ENCODE measurements at places on chromosomes 7 and 10. TPM values are rescaled to one million over a fixed set of nuclear protein-coding genes. Genes with fewer than 3 reads are reported as not detected.

VPS37D gene
- total RNA-seq, result 0.85 TPM

GRCh38 chr7:135098391-135098790 lies 49.5 kb upstream of the TMEM140 start:
- H3K4me3 ChIP-seq, result no peak overlapping the region
- H3K27ac ChIP-seq, result no peak overlapping the region
- no peaks in the 10 kb centered on the region for H3K36me3 ChIP-seq
- DNase-seq, result no peak
- H3K4me1 ChIP-seq, result no peaks in the 10 kb centered on the region

GRCh38 chr7:105196473-105196872 lies 182.5 kb downstream of the KMT2E start:
- H3K27me3 ChIP-seq, result no peaks in the 10 kb centered on the region
- no peaks in the 10 kb centered on the region for H3K36me3 ChIP-seq
- no peak for DNase-seq
- no peak overlapping the region for H3K27ac ChIP-seq
- H3K4me3 ChIP-seq, result no peak overlapping the region
- H3K4me1 ChIP-seq, result no peaks in the 10 kb centered on the region

DNA sequence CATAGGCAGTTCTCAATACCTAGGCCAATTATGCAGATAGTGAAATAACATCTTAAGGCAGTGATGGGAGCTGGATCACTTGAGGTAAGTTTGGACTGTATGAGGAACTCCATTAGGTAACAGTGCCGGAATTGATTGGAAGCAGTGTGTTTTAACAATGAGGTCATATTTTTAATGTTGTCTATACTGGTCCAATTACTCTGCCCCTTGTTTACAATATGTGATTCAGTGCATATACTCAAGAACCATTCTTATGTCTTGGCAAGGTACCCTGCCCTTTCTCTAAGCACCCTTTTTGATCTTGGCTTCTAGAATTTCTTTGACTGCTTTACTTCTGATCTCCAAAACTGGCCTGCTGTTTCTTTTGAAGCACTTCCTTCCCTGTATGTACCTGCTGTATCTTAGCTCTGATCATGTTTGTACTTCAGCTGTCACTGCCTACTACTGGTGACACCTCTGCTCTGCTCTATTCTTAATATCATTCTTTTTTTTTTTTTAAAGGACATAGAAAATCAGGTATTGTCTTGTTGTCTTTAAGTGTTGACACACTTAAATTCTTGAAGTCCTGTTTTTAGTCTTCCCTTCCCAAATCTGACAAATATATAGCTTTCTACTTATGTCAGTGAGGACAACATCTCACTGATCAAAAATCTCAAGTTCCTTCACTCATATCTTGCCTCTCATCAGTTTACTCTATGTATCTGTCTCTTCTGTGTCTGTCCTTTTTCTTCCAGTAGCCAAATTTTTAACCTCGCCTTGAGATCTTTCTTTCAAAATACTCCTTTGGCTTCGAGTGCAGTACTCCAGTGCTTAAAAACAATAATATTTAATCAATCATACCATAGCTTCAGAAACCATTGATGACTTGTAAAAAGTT lies 46.4 kb upstream of the RPA3 start:
- H3K27ac ChIP-seq, result peak overlapping the region; percentile 65
- peak; percentile 30 for DNase-seq
- H3K4me1 ChIP-seq, result peaks cover 8% of the 10 kb centered on the region
- H3K27me3 ChIP-seq, result no peaks in the 10 kb centered on the region
- no peak overlapping the region for H3K4me3 ChIP-seq
- no peaks in the 10 kb centered on the region for H3K36me3 ChIP-seq

DNA sequence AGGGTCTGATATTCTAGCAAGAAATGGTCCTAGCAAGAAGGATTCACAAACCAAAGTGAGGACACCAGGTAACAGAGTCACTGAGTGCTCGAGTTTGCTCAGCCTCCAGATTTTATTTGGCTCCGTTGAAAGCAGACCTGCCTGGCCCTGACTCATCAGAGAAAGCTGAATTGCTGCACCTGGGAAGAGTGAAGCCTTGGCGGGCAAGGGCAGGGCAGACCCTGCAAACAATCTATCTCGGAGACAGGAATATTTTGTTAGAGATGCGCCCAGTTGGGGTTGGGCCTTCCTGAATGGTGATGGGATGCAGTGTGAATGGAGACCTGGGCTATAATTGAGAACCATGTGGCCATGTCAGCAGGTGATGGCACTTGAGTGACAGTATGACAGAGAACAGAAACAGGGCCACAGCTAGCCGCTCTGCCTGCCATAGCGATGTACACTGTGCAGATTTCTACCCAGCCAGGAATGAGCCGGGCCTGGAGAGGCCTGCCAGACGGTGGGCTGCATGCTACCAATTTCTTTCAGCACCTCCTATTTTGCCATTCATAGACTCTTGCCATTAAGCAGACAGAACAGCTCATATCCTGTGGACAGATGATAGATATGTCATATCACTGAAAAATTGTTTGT lies 744.2 kb downstream of the LRMDA start:
- H3K27me3 ChIP-seq, result no peaks in the 10 kb centered on the region
- H3K27ac ChIP-seq, result no peak overlapping the region
- H3K36me3 ChIP-seq, result no peaks in the 10 kb centered on the region
